ENCODE measurements at places on chromosomes 5 and 9.

- DNase-seq: no peak
Measured at GRCh38 chr9:108322326-108323098, 533.3 kb downstream of the ACTL7B start.

DNA sequence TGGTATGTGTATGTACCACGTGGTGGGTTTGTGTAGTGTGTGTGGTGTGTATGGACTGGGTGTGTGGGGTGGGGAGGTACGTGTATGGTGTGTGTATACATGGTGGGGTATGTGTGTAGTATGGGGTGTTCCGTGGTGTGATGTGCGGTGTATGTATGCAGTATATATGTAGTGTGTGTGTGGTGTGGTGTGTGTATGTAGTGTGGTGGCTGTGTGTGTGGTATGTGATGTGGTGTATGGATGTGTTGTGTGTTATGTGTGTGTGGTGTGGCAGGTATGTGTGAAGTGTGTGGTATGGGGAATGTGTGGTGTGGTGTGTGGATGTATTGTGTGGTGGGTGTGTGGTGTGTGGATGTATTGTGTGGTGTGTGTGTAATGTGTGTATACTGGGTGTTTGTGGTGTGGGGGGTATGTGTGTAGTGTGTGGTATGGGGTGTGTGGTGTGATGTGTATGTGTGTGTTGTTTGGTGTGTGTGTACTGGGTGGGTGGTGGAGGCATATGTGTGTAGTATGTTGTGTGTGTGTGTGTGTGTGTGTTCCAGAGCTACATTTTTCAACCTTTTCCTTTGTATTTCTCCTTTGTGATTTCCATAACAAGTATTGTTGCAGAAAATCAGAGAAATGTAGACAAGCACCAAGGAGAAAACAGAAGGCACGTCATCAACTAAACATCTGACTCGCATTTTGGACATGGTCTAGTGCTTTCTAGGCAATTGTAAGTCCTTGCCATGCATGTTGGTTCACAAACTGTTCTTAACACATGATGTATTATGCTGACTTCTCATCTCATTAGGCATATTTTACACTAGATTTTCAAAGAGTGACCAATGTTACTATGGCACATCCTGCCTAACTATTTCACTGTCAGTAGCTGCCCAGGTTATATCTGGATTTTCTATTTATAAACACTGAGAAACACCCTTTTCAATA, 13.2 kb downstream of the SEMA4D start:
- no peak for DNase-seq

GRCh38 chr5:169171515-169171914, 129.4 kb downstream of the SLIT3 start:
- DNase-seq: no peak

- no peak for DNase-seq
Measured at GRCh38 chr5:108382784-108383330, 959 bp upstream of the FBXL17 start.

DNA sequence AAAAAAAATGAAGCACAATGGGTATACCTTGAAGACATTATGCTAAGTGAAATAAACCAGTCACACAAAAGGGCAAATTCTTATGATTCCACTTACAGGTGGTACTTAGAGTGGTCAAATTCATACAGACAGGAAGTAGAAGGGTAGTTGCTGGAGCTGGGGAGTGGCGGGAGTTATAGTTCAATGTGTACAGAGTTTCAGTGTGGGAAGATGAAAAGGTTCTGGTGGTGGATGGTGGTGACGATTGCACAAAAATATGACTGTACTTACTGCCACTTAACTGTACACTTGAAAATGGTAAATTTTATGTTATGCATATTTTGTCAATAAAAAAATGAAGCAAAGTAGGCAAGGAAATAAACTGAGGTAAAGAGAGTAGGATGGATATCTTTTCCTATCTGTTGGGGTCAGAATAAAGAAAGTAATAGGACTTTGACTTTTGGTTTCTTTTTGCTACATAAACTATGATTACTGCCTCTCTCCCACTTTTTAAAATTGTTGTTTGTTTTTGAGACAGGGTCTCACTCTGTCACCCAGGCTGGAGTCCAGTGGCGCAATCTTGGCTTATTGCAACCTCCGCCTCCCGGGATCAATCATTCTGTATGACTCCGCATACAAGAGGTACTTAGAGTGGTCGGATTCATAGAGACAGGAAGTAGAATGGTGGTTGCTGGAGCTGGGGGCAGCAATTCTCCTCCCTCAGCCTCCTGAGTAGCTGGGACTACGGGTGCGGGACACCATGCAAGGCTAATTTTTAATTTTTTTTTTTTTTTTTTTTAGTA, 4.0 kb upstream of the PSAT1 start:
- DNase-seq: no peak

- DNase-seq: no peak
Measured at GRCh38 chr5:134769206-134769605, 10.6 kb downstream of the DDX46 start.
